ENCODE measurements at places on chromosomes 4 and X. TPM values are rescaled to one million over a fixed set of nuclear protein-coding genes. Genes with fewer than 3 reads are reported as not detected.

GRCh38 chrX:100643956-100644860, at the start of gene SRPX2:
Gene SRPX2, plus strand, starts transcription at chrX:100644199. Its CDS starts 2,124 bp downstream, at chrX:100646323.
- peak within 1 kb of the TSS; percentile 13 for H3K4me3 ChIP-seq
- H3K27me3 ChIP-seq, result no peaks in the 10 kb centered on the region
- no peaks in the 10 kb centered on the region for H3K4me1 ChIP-seq
- H3K27ac ChIP-seq, result peak within 1 kb of the TSS; percentile 11
- H3K36me3 ChIP-seq, result no peaks in the 10 kb centered on the region

- no peaks in the 10 kb centered on the region for H3K27me3 ChIP-seq
- no peak overlapping the region for H3K4me3 ChIP-seq
- no peaks in the 10 kb centered on the region for H3K36me3 ChIP-seq
- DNase-seq, result no peak
- no peak overlapping the region for H3K27ac ChIP-seq
- no peaks in the 10 kb centered on the region for H3K4me1 ChIP-seq
Observed at GRCh38 chr4:89347363-89348025, 39.9 kb upstream of the GPRIN3 start.

DNA sequence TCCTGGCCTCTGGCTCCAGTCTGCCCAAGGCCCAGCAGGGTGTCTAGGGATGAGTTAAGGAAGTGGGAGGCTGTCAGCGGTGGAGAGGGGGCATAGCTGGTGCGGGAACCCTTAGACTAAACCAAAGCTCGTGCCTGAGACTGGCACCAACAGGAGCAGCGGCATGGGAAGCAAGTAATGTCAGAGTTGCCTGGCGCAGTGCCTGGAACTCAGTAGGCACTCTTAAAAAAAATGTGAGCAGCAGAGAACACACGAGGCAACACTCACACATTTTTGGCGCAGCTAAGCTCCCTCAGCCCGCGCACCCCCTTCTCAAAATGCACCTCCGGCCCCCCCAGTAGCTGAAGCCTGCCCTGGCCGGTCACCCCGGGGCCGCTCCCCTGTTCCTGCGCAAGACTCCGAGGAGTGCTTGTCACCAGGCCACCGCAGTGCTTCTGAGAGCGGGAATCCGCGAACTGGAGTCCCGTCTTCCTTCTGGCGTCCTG, 583 bp downstream of the GABRE start:
- H3K27ac ChIP-seq, result no peak overlapping the region
- H3K4me1 ChIP-seq, result no peaks in the 10 kb centered on the region
- no peaks in the 10 kb centered on the region for H3K36me3 ChIP-seq
- H3K27me3 ChIP-seq, result peaks cover 2% of the 10 kb centered on the region

DNA sequence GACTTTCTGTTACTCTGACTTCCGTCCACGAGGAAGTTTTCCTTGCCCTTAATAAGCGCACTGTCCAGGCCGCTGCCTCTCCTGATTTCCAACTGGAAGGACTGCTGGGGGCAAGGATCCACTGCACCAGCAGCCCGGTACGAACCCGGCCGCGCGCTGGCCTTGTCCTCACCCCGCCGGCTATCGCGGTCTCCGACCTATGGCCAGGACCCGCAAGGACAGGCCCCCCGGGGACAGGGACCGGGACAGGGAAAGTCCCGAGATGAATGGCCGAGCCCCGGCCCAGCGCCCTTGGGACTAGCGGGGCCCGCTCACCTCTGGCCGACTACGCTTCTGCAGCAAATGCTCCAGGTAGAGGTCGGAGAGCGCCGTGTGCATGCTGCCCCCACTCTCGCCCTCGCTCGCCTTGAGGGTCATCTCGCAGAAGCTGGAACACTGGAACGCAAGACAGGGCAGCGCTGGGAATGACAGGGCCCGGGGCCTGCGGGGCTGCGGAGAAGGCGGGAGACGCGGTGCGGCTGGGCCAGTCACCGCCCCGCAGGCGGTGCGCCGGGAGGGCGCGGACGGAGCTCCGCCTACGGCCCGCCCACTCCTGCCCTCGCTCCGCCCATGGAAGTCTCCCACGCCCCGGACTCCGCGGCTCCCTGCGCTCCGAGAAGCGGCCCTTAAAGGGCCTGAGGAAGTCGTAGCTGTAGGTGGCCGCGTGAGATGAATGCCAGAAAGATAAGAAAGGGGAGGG, at the start of gene MPP1:
MPP1 (minus strand) TSS at position 529 of the 739 bp plus-strand sequence; CDS start at position 417, 112 bp downstream.
- peaks cover 11% of the 10 kb centered on the region for H3K4me1 ChIP-seq
- peak within 1 kb of the TSS; percentile 71 for H3K4me3 ChIP-seq
- peak; percentile 89 for DNase-seq
- no peaks in the 10 kb centered on the region for H3K27me3 ChIP-seq

GRCh38 chr4:2811830-2812611, 19.1 kb downstream of the SH3BP2 start:
- H3K27ac ChIP-seq, result peak overlapping the region; percentile 57
- peaks cover 4% of the 10 kb centered on the region for H3K36me3 ChIP-seq
- H3K27me3 ChIP-seq, result no peaks in the 10 kb centered on the region
- no peak overlapping the region for H3K4me3 ChIP-seq
- peaks cover 40% of the 10 kb centered on the region for H3K4me1 ChIP-seq

GRCh38 chr4:76953956-76954355, 4.4 kb downstream of the SEPTIN11 start:
- H3K4me3 ChIP-seq, result no peak overlapping the region
- H3K27ac ChIP-seq, result no peak overlapping the region
- no peak for DNase-seq
- no peaks in the 10 kb centered on the region for H3K27me3 ChIP-seq
- no peaks in the 10 kb centered on the region for H3K36me3 ChIP-seq

GRCh38 chr4:7971159-7971631, 31.5 kb upstream of the AFAP1 start:
- H3K4me1 ChIP-seq, result peaks cover 15% of the 10 kb centered on the region
- H3K36me3 ChIP-seq, result no peaks in the 10 kb centered on the region
- H3K27ac ChIP-seq, result peak overlapping the region; percentile 5
- DNase-seq, result no peak
- H3K4me3 ChIP-seq, result no peak overlapping the region

DNA sequence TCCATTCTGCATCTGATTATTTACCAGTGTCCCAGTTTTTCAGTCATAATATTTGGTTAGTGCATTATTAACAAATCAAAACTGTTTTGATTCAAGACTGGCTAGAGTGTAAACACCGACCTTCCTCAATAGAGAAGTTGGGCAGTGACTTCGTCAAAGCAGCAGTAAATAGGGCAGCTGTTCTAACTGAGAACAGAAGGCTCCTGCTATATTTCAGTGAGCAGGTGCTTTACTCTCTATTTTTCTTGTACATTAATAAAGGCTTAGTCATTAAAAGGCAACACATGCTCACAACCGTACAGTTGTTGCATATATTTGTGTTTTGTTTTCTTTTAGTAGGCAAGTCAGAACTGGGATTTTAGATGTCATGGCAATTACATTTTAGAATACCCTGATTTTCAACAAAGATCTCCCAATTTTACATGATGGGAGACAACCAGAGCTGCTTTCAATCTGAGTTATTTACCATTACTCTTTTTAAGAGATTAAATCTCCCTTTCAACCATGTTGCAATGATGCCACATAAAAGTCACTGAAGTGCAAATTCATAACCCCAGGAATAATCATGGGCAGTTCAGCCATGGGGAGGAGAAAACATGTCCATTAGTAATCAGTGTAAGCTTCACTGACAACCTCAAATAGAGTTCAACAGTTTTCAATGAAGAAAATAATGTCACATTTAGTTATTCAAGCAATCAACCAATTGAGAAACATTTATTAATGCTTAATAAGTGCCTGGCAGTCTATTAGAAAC, 233.3 kb downstream of the NDST4 start:
- no peaks in the 10 kb centered on the region for H3K36me3 ChIP-seq
- no peak overlapping the region for H3K4me3 ChIP-seq
- no peaks in the 10 kb centered on the region for H3K4me1 ChIP-seq
- no peaks in the 10 kb centered on the region for H3K27me3 ChIP-seq

DNA sequence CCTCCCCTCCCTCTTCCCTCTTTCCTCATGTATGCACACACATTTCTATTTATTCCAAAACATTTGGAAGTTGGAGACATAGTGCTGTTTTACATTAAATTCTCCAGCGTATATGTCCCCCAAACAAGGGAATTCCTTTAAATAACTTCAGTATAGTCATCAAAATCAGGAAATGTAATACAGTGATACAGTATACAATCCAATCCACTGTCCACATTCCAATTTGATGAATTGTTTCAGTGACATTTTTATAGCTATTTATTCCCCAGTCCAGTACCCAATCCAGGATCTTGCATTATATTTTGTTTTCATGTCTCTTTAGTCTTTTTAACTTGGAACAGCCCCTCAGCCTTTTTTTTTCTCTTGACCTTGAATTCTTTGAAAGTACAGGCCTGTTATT, 233.0 kb downstream of the DKK2 start:
- H3K27me3 ChIP-seq, result no peaks in the 10 kb centered on the region
- no peak overlapping the region for H3K4me3 ChIP-seq
- no peak overlapping the region for H3K27ac ChIP-seq
- no peaks in the 10 kb centered on the region for H3K36me3 ChIP-seq
- no peaks in the 10 kb centered on the region for H3K4me1 ChIP-seq

GRCh38 chr4:143091862-143092261, 92.9 kb upstream of the USP38 start:
- no peak for DNase-seq
- H3K36me3 ChIP-seq, result no peaks in the 10 kb centered on the region
- no peaks in the 10 kb centered on the region for H3K4me1 ChIP-seq
- H3K27me3 ChIP-seq, result no peaks in the 10 kb centered on the region

GRCh38 chr4:22607382-22607781, 85.4 kb upstream of the GBA3 start:
- no peaks in the 10 kb centered on the region for H3K27me3 ChIP-seq
- no peaks in the 10 kb centered on the region for H3K4me1 ChIP-seq
- H3K27ac ChIP-seq, result no peak overlapping the region
- H3K36me3 ChIP-seq, result no peaks in the 10 kb centered on the region

- H3K27me3 ChIP-seq, result no peaks in the 10 kb centered on the region
- DNase-seq, result no peak
- no peaks in the 10 kb centered on the region for H3K36me3 ChIP-seq
- no peaks in the 10 kb centered on the region for H3K4me1 ChIP-seq
Observed at GRCh38 chrX:153870791-153871360, 15.1 kb downstream of the L1CAM start.

DNA sequence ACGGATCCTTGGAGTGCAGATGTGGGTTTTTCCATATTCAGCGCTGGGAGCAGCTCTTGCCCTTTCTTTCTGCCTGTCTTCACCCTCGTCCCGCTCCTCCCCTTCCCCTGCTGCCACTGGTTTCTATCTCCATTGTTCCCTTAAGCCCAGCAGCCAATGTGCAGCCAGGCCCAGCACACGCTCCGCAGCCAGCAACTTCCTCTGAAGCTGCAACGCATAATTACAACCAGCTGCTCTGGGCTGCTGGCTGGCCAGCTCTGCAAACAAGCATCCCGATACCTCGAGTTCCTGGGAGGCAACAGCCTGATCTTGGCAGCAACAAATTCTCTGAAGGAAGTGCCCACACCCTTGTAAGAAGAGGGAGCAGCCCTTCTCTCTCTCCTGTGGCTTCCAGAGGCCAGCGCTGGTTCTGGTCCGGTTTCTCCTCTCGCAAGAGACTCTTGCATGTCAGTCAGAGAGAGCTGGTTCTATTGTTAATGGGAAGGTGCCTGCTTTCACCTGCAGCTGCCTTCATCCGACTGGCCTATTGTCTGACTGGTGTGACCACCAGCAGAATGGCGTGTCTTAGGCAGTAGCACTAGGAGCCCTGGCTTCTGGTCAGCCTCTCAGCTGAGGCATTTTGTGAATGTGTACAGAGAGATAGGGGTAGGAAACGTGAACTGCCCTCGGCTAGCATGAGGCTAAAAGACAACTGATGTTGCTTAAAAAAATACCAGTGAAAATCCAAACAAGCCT, 83.8 kb upstream of the MAML3 start:
- peaks cover 6% of the 10 kb centered on the region for H3K4me1 ChIP-seq
- H3K36me3 ChIP-seq, result no peaks in the 10 kb centered on the region
- H3K4me3 ChIP-seq, result no peak overlapping the region
- no peak overlapping the region for H3K27ac ChIP-seq

GRCh38 chr4:102355748-102356147, 10.5 kb upstream of the SLC39A8 start:
- H3K27me3 ChIP-seq, result no peaks in the 10 kb centered on the region
- no peak for DNase-seq
- no peak overlapping the region for H3K27ac ChIP-seq

DNA sequence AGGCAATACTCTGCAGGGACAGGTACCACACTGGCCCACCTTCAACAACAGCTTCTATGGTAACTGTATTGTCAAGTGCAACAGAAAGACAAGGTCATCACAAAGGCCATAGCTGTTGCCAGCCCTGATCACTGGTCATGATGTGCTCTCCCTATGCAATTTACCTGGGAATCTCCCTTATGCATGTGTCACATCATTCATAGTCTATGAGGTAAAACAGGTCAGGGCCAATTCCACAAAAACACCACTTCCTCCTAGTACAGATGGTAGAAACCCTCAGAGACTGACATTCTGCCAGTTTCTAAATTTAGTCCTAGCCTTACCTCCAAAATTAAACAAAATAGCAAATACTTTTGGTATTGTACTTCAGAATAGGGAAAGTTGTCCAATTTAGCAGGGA, 132.8 kb downstream of the MGST2 start:
- H3K27me3 ChIP-seq, result no peaks in the 10 kb centered on the region
- H3K4me3 ChIP-seq, result no peak overlapping the region
- DNase-seq, result no peak
- peaks cover 7% of the 10 kb centered on the region for H3K4me1 ChIP-seq
- H3K27ac ChIP-seq, result no peak overlapping the region

DNA sequence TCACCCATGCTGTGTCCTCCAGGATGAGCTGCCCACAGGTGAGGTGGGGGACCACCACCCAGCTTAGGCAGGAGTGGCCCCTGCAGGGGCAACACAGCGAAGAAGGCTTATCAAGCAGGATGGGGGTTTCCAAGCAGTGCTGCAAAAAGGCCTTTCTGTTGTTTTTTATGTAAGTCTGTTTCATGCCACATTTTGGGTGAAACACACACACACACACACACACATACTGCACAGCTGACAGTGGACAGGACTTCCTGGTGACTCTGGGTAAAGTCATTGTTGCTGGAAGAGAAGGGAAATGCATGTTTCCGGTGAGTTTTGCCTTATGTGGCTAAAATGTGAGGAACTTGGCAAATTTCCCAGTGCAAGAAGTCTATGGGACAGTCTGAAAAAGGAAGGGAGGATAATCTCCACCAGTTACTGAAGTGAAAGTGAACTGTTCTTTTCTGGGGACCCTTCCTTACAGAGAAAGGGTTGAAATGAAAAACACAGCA, 119.2 kb downstream of the IRF2 start:
- H3K27me3 ChIP-seq, result no peaks in the 10 kb centered on the region
- H3K27ac ChIP-seq, result peak overlapping the region; percentile 13
- H3K4me3 ChIP-seq, result no peak overlapping the region
- DNase-seq, result peak; percentile 93
- H3K36me3 ChIP-seq, result no peaks in the 10 kb centered on the region

- no peaks in the 10 kb centered on the region for H3K4me1 ChIP-seq
- no peak for DNase-seq
- H3K27me3 ChIP-seq, result no peaks in the 10 kb centered on the region
- H3K4me3 ChIP-seq, result no peak overlapping the region
- H3K36me3 ChIP-seq, result no peaks in the 10 kb centered on the region
Observed at GRCh38 chr4:81574991-81575390, 103.3 kb upstream of the RASGEF1B start.

Gene ARAP2
- polyA plus RNA-seq, result 3.1 TPM

Gene TCEAL7
- 7.7 TPM for polyA plus RNA-seq

Gene S100P
- polyA plus RNA-seq, result not detected

Gene CAMK2D
- polyA plus RNA-seq, result 9.1 TPM

Gene TLR3
- 5.1 TPM for polyA plus RNA-seq

Gene ARSJ
- 3.6 TPM for polyA plus RNA-seq

Gene GAB1
- 3.6 TPM for polyA plus RNA-seq

Gene CENPVL2
- polyA plus RNA-seq, result not detected

Gene AKAP14
- polyA plus RNA-seq, result not detected

Data from kidney (tissue), 22 donors.